ENCODE measurements at places on chromosomes 6 and 20.

- DNase-seq = no peak
Observed at GRCh38 chr6:42520786-42521607, 42.8 kb upstream of the UBR2 start.

DNA sequence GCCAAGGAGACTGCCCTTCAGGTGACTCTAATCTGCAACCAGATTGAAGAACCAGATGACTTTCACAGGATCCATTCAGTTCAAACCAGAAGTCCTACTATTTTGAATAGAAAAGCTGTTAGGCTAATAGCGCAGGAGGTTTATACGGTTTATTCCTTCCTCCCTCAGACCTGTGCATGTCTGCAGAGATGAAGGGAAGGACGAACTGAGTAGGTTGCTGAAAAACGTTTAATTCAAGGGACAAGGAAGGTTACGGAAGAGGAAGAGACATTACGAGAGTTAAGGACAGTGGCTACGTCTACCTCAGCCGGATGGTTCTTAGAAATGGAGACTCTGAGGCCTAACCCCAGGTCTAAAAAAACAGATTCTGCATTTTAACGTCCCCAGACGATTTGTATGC lies 978 bp downstream of the AURKA start:
- no peak for DNase-seq

DNA sequence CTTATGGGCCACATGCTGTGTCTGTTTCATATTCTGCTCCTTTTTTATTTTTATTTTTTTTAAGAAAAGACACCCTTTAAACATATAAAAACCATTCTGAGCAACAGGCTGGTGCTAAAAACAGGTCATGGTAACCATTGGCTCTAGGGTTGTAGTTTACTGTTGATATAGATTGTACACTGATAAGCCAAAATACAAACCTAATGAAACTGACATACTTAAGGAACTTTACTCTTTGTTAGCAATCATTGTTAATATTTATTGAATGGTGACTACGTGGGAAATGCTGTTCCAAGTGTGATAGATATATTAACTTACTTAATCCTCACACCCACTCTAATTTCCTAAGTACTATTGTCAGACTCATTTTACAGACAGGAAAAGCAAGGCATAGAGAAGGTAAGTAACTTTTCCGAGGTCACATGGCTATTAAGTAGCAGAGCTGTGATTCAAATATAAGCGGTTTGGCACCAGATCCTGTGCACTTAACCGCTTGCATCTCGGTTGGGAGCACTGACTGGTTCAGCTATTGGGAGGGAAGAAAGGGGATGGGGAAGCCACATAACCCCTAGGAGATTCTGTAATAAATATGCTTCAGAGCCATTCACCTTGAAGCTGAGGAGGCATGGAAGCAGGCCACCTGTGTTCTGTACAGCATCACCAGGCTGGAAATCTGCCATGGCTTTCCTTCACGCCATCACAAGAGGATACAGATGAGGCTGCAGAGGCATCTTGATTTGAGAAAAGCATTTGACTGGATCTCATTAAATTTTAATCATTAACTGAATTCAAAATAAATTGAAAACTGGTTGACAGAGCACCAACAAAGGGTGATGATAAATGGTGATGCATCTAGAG lies 4.9 kb downstream of the TRAF3IP2 start:
- DNase-seq = no peak

DNA sequence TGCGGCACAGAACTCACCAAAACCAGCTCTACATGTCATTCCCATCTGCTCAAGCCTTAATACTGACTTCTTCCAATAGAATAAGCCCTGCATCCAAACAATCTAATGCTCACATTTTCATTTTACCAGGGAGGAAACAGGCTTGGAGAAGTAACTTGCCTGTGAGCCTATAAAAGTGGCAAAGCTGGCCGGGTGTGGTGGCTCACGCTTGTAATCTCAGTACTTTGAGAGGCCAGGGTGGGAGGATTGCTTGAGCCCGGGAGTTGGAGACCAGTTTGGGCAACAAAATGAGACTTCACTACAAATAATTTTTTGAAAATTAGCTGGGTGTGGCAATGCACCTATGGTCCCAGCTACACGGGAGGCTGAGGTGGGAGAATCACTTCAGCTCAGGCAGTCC lies 133.7 kb downstream of the LY86 start:
- DNase-seq = no peak

GRCh38 chr6:111080698-111081097 lies 6.6 kb upstream of the SLC16A10 start:
- no peak for DNase-seq

- DNase-seq = no peak
Observed at GRCh38 chr6:106628658-106629102, 618 bp downstream of the RTN4IP1 start.

- DNase-seq = no peak
Observed at GRCh38 chr20:59688999-59689398, 84.7 kb downstream of the PHACTR3 start.

- no peak for DNase-seq
Observed at GRCh38 chr6:4678506-4679300, 97.5 kb upstream of the CDYL start.

DNA sequence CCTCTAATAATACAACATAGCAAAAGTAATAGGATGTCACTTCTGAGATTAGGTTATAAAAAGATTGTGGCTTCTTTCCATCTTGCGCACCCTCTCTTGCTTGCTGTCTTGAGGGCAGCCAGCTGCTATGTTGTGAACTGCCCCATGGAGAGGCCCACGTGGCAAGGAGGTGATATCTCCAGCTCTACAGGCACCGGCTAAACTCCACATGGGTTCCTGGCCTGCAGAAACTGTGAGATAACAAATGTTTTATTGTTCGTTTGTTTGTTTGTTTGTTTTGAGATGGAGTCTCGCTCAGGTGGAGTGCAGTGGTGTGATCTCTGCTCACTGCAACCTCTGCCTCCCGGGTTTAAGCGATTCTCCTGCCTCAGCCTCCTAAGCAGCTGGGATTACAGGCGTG lies 38.0 kb downstream of the CD40 start:
- DNase-seq = no peak

GRCh38 chr6:12456343-12456742 lies 166.2 kb downstream of the EDN1 start:
- DNase-seq = no peak

- no peak for DNase-seq
Observed at GRCh38 chr6:3353213-3353903, 94.6 kb downstream of the PSMG4 start.

GRCh38 chr20:38514185-38514584 lies 41.5 kb downstream of the RALGAPB start:
- DNase-seq = no peak

DNA sequence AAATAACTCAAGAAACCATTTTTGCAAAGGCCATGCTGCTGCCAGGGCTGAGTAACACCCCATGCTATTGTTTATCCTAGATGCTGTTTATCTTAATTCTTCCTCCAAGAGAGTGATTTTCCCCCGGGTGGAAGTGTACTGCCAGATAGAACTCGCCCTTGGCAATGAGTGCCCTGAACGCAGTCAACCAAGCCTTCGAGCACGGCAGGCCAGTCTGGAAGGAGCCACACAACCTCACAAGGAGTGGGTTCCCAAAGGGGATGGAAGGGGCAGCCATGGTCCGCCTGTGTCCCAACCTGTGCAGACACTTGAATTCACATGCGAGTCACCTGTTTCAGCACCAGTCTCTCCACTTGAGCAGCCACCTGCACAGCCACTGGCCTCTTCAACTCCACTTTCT lies 31.9 kb downstream of the PNPLA1 start:
- DNase-seq = no peak

- DNase-seq = no peak
Observed at GRCh38 chr6:25384234-25384633, 105.1 kb downstream of the CARMIL1 start.

DNA sequence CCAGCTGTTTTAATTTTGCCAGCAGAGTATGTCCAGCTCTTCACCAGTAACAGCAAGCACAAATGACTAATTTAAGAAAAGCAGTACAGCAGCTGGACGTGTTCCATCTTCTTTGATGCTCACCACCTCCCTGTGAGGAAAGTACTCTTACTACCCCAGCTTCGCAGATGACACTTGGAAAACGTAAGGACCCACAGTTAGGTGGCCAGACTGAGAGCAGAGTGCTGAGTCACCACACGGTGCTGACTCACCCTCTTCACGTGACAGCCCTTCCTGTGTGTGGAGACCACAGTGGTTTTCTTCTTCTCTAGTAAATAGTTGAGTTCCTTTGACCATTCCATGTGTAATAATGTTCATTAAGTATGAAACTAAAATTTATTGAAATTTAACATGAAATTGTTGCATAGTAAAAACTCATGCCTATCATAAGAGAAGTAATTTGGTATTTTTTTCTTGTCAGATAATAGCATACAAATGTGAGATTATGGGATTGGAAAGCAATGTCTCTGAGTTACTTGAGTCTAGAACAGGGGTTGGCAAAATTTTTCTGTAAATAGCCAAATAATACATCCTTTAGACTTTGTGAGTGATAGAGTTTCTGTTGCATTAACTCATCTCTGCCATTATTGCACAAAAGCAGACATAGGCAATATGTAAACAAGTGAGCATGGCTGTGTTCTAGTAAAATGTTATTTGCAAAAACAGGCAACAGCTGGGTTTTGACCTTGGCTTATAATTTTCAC lies 76.6 kb downstream of the SLX4IP start:
- peak; percentile 50 for DNase-seq

- DNase-seq = no peak
Observed at GRCh38 chr20:13809855-13810254, 25.0 kb downstream of the NDUFAF5 start.

GRCh38 chr20:37303637-37304036 lies 14.2 kb downstream of the MANBAL start:
- DNase-seq = no peak

- DNase-seq = no peak
Observed at GRCh38 chr6:123398072-123398471, 238.7 kb downstream of the TRDN start.

DNA sequence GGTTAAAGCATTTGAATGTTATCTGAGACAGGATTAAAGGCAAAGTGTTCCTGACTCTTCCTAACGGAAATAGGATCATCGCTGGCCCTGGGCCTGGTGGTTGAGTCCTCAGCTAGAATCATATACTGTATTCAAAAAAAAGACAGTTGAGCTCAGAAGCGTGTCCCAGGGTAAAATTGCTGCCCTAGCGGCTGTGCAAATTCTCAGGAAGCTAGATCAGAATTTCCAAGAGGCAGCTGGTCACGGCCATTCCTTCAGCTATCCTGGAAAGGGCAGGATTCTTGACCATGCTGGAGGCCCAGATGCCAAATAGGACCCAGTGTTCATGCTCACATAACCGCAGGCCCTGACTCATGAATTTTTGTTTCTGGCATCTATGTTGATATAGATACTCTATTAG lies 67.4 kb downstream of the STMND1 start:
- DNase-seq = no peak

DNA sequence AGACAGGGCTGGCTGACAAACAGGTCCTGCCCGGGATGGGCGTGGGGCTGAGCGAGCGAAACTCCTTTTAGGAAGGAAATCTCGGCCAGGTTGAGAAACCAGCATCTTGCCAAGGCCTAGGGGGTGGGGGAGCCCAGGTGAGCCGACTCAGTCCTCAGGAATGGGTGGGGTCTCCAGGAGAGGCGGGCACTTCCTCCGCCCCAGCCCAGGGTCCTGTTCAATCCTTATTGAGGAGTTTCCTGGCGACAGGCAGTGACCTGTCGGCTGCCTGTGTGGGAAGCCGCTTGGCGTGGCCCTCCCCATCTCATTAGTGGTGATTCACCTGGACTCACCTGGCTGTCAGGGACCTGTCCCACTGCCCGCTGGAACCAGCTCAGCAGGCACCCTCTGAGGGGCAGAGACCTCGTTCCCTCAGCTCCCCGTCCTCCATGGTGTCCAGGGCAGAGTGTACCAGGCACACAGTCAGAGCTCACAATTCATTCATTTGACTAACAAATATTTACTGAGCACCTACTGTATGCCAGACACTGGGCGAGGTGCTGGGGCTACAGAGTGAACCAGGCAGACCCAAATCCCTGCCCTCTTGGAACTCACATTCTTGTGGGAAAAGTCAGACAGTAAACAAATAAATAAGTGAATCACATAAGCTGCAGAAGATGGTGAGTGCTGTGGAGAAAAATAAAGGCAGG lies 51.1 kb downstream of the FGD2 start:
- no peak for DNase-seq

GRCh38 chr20:23349338-23350195 lies 1.0 kb upstream of the NXT1 start:
- peak; percentile 57 for DNase-seq

DNA sequence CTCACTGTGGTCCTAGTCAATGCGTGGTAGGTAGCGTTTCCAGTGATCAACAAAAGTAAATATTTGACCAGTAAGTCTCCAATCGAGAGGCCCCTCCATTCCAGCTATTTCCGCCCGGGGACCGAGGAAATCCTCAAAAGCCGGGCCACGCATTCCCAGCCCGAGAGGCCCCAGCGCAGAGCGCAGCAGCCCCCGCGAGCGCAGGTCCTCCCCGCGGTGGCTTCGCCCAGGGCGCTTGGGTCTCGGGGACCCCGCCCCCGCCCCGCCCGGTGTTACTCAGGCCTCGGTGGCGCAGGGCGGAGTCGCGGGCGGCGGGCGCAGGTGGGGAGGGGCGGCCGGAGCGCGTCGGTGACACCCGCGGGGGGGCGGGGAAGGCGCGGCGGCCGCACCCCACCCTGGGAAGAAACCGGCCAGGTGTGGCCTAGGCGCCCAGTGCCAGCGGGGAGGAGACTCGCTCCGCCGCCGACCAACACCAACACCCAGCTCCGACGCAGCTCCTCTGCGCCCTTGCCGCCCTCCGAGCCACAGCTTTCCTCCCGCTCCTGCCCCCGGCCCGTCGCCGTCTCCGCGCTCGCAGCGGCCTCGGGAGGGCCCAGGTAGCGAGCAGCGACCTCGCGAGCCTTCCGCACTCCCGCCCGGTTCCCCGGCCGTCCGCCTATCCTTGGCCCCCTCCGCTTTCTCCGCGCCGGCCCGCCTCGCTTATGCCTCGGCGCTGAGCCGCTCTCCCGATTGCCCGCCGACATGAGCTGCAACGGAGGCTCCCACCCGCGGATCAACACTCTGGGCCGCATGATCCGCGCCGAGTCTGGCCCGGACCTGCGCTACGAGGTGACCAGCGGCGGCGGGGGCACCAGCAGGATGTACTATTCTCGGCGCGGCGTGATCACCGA lies at the start of gene DSP:
DSP (plus strand) TSS at position 497 of the 890 bp plus-strand sequence; CDS start at position 742, 245 bp downstream.
- no peak for DNase-seq

DNA sequence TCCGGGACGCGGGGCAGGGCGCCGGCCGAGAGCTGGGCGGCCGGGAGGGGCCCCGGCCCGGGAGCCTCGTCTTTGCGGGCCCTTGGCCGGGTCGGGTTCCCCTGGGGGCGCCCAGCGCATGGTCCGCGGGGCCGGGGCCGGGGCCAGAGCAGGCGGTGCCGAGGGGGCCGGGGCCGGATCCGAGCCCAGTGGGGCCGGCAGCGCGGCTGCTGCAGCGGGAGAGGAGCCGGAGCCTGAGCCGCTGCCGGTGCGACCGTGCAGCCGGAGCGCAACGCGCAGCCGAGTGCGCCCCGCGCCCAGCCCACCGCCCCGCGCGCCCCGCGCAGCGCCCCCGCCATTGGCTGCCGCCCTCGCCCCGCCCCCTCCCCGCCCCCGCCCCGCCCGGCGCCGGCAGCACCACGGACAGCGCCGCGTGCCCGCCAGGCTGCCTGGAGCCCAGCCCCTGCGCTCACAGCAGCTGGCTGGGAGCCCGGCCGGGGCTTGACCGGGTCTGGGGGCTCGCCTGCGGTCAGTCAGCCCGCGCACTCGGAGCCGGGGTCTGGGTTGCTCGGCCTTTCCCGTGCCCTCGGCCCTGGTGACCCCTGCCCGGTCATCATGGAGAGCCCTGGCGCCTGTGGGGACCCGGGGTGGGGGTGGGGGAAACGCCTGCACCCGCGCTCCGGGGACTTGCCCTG lies at the start of gene HRH3:
HRH3 (minus strand) TSS at position 287 of the 674 bp plus-strand sequence. CDS start 308 bp downstream, outside the sequence.
- DNase-seq = peak; percentile 17

GRCh38 chr6:150201772-150202329 lies 59.0 kb downstream of the PPP1R14C start:
- no peak for DNase-seq

GRCh38 chr20:3685341-3685740 lies 3.5 kb upstream of the ADAM33 start:
- no peak for DNase-seq

Measured in stimulated activated CD4-positive, alpha-beta T cell treated with anti-CD3 and anti-CD28 coated beads, Interleukin-12 subunit alpha, Interleukin-12 subunit beta, amount 100 ng/mL, for 48 hours (primary cell).